AG09309 (cell line): ENCODE measurements at places on chromosomes 16 and 17.
A peak's percentile ranks its signal among the peaks of the same experiment; 100 is the strongest.

DNA sequence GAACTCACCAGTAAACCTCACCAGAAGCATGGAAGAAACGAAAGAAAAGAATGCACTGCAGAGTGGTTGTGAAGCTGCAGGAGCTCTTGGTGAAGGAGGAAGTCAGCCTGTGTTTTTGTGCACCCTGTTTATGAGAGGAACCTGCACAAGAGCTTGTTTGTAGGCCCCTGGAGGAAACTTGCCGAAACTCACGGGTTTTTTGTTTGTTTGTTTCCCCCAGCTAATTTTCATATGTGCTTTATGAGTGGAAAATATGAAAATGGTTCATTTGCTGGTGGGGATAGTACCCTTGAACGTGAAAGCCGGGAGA is 222.7 kb downstream of the C16orf95 start:
- DNase-seq = no peak

- no peak for DNase-seq
Observed at GRCh38 chr17:59366773-59367656, 35.6 kb downstream of the YPEL2 start.

DNA sequence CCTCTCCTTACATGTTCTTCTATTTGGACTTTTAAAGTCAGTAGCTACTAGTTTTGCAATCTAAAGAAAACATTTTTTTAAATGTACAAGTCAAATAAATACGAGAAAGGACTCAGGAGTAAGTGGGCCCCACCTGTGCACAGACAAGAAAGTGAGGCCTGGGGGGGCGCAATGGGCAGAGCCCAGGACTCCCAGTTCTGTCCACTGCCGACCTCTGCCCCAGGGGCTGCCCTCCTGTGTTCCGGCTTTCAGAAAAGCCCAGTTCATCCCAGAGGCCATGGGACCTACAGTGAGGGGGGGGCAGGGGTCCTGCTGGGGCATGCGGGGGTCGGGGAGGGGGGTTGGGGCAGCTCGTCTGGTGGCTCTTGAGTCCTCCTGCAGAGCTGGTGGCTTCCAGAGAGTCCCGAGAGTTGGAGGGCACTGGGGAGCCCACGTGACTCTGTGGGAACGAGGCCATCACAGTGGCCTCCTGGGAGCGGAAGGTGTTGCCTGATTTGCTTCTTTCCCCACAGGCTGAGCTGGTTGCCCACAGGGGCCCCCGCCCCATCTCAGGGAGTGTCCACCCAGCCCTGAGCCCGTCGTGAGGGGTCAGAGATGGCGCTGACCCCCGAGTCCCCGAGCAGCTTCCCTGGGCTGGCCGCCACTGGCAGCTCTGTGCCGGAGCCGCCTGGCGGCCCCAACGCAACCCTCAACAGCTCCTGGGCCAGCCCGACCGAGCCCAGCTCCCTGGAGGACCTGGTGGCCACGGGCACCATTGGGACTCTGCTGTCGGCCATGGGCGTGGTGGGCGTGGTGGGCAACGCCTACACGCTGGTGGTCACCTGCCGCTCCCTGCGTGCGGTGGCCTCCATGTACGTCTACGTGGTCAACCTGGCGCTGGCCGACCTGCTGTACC is 2.4 kb downstream of the UTS2R start:
- DNase-seq = no peak

DNA sequence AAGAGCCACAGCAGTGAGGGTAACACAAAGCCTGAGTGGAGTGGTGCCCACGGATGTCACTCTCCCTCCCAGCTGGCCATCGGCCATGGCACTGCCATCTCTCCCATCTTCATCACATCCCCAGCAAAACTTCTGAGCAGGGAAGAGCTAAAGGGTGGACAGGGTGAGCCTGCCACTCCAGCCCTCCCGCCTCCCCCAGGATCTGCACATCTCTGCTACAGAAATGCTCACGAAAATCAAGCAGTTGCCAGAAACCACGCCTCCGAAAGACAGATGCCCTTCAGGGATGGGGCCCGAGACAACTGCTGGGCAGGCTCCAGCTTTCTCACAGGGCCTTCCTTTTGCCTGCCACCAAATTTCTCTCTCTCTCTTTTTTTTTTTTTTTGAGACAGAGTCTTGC is 3.6 kb downstream of the GRIN2C start:
- no peak for DNase-seq

DNA sequence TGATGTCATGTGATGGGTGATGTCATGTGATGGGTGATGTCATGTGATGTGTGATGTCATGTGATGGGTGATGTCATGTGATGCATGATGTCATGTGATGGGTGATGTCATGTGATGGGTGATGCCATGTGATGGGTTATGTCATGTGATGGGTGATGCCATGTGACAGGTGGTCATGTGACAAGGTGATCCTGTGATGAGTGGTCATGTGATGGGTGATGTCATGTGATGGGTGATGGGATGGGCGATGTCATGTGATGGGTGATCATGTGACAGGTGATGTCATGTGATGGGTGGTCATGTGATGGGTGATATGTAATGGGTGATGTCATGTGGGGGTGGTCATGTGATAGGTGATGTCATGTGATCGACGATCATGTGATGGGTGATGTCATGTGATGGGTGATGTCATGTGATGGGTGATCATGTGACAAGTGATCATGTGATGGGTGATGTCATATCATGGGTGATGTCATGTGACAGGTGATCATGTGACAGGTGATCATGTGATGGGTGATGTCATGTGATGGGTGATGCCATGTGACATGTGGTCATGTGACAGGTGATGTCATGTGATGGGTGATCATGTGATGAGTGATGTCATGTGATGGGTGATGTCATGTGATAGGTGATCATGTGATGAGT is 17.2 kb downstream of the CD300LB start:
- no peak for DNase-seq

GRCh38 chr16:19071811-19072777 is 4.7 kb downstream of the COQ7 start:
- DNase-seq = peak; percentile 16

DNA sequence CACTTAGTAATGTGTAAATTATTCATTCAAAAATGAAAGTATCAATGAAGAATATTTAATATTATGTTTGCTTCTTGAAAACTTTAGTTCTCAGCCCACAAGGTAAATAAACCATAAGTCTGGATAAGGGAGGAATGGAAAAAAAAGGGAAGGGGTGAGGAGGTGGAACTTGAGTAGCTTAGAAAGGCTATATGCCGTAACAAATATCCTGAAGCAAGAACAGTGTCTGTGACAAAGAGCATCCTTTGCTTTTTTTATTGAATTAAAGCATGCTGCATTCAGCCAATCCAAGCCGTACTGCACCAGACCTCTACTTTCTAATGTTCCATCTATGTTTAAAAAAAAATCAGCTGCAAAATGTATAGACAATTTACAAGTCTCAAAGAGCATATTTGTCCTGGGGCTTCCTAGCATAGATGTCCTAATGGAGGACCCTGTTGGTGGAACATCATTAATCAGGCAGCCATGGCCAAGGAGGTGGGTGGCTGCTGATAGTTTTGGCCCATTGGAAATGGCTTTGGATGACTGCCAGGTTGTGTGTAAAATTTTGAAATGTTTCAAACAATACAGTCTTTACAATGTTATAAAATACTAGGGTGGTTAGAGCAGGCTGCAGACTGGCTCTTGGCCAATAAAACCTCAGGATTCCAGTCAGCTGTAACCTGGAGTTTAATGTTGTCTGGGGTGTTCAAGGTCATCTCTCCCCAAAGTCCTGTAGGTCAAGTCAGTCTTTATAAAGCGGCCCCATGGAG is 895.8 kb upstream of the SOX9 start:
- DNase-seq = no peak

GRCh38 chr17:37708616-37709212 is 36.1 kb downstream of the HNF1B start:
- no peak for DNase-seq

DNA sequence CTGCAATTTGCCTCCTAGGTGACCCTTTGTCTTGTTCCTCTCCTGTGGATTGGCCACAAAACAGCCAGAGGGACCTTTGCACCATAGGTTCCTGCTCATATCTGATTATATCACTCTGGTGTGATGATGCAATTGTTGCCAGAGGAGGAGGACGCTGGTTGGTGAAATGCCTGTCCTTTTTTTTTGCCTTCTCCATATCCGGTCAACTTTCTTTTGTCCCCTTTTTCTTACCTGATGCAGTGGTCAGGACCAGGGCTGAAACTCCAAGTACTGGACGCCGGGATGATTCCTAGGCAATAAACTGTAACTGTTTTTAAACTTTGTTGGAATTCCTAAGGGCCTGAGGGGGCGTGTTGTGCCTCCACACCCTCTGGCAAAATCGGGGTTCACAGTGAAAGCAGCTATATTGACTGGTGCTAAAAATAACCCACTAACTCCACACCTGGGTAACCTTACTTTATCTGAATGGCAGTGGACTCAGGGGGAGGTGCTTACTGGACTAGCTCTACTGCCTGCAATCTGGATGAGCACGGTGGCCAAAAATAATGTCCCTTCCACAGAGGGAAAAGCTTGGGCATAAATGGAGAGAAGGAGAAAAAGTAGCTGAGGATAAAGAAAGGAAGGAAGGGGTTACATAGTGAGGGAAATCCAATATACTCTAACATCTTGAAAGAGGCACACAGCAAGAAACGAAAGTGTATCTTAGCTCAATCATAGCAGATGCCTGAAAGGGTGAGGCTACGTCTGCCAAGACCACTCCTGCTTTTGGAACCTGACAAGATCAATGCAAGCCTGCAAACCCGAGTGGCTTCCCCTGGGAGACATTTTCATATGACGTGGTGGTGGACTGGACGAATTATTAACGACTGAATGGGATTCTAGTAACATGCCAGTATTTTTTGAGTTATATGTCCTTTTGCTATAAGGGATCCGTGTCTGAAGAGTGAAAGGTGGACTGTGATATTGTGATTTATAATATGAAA is 28.4 kb upstream of the ZNF423 start:
- DNase-seq = no peak

GRCh38 chr16:9056061-9056460 is 35.4 kb upstream of the HAPSTR1 start:
- DNase-seq = no peak

DNA sequence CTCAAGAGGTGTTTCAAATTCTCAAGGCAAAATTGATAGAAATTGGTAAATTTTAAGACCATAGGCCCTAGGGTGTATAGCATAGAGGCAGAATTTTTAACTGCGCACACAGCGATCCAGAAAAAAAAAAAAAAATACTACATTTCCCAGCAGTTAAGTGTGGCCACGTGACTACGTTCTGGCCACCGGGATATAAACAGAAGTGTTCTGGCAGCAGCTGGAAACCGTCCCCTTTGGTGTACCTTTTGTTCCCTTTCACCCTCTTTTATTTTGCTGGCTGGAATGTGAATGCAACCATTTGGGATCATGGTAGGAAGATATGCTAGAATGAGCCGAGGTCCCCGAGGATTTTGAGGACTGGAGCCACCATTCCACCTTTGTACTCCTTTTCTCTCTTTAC is 52.7 kb upstream of the AKAP1 start:
- DNase-seq = no peak

DNA sequence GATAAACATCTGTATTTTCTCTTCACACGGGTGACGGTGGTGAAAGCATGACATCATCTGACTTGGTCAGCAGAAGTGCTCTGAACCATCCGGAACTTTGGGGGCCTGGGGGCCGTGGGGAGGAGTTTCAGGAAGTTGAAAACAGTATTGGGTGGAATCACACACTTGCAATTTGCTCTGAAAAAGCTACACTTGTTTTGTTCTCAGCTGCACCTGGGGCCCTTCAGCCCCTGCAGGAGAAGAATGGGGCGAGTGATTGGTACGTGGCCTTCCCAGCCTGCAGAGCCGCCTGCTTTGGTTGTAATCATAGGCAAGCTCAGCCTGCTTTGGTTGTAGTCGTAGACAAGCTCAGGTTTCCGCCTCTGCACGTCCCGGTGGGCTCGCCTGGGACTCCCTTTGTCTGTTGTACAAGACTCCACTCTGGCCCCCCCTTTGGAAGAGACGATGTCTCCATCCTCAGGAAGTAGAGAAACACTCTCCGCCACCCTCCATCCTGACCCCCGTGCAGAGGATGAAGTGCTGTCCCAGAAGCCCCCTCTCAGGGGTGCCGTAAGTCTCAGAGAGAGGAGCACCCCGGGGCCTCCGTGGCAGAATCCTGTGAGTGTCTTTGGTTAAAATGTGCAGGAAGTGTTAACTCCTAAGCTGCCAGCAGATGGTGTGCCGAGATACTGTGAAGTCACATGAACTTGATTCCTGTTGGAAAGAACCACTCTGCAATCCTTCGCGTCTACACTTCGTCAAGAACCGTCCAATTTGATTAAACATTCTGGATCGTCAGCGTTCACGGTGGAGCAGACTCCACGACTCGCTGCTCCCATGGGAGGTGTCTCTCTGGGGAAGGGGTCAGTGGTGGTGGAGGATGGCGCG is 5.4 kb downstream of the BANP start:
- no peak for DNase-seq

- no peak for DNase-seq
Observed at GRCh38 chr17:29172589-29172988, 7.6 kb downstream of the MYO18A start.

GRCh38 chr17:75845058-75845711 is 981 bp upstream of the UNC13D start:
- DNase-seq = no peak
